ENCODE measurements at places on chromosomes 5 and 9.

- DNase-seq = no peak
- peak overlapping the region; percentile 44 for H3K27ac ChIP-seq
- H3K4me1 ChIP-seq = no peaks in the 10 kb centered on the region
- H3K4me3 ChIP-seq = no peak overlapping the region
- peaks cover 19% of the 10 kb centered on the region for H3K27me3 ChIP-seq
These were observed 41.7 kb upstream of the SLC9A3 start for GRCh38 chr5:565782-566440.

GRCh38 chr5:147673791-147674190, 108.7 kb downstream of the JAKMIP2 start:
- H3K27ac ChIP-seq = no peak overlapping the region
- DNase-seq = no peak
- no peaks in the 10 kb centered on the region for H3K27me3 ChIP-seq
- H3K4me1 ChIP-seq = no peaks in the 10 kb centered on the region
- H3K4me3 ChIP-seq = no peak overlapping the region
- H3K36me3 ChIP-seq = peaks cover 5% of the 10 kb centered on the region

GRCh38 chr9:7536310-7536939, 263.2 kb downstream of the DMAC1 start:
- no peaks in the 10 kb centered on the region for H3K4me1 ChIP-seq
- no peaks in the 10 kb centered on the region for H3K36me3 ChIP-seq
- peaks cover 9% of the 10 kb centered on the region for H3K27me3 ChIP-seq
- no peak overlapping the region for H3K27ac ChIP-seq

- H3K4me1 ChIP-seq = no peaks in the 10 kb centered on the region
- no peak for DNase-seq
- no peak overlapping the region for H3K4me3 ChIP-seq
- H3K36me3 ChIP-seq = no peaks in the 10 kb centered on the region
- H3K27ac ChIP-seq = no peak overlapping the region
- H3K27me3 ChIP-seq = peaks cover 20% of the 10 kb centered on the region
These were observed 340.9 kb upstream of the KIF2A start for GRCh38 chr5:61965069-61965468.

GRCh38 chr9:137916540-137916939, 39.0 kb downstream of the CACNA1B start:
- peak; percentile 36 for DNase-seq
- H3K36me3 ChIP-seq = no peaks in the 10 kb centered on the region
- no peak overlapping the region for H3K27ac ChIP-seq
- no peaks in the 10 kb centered on the region for H3K4me1 ChIP-seq

Data from type B pancreatic cell (in vitro differentiated cells).